ENCODE measurements at places on chromosomes 6 and 20.

DNA sequence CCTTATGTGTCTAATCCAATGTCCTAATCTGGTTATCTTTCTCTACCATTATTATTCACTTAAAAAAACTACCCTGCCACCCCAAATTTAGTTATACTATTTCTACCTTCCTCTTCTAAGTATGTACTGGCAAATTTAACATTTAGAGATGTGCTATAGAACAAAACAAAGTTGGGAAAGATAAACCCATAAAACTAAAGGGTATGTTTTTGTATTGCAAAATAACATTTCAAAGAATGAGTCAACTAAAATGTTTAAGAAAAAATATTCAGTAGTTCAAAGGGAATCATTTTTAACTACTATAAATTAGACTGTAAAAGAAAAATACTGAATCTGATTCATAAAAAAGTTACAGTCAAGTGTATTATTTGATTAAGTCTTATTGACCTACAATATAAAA, 103.0 kb downstream of the LMBRD1 start:
- no peak for DNase-seq

- no peak for DNase-seq
Observed at GRCh38 chr20:5888041-5888440, 62.3 kb downstream of the TRMT6 start.

GRCh38 chr6:157188213-157188612, 135.1 kb downstream of the TMEM242 start:
- DNase-seq, result no peak

- no peak for DNase-seq
Observed at GRCh38 chr6:80522576-80522975, 416.1 kb downstream of the BCKDHB start.

- no peak for DNase-seq
Observed at GRCh38 chr6:79377888-79378348, 143.4 kb upstream of the HMGN3 start.

DNA sequence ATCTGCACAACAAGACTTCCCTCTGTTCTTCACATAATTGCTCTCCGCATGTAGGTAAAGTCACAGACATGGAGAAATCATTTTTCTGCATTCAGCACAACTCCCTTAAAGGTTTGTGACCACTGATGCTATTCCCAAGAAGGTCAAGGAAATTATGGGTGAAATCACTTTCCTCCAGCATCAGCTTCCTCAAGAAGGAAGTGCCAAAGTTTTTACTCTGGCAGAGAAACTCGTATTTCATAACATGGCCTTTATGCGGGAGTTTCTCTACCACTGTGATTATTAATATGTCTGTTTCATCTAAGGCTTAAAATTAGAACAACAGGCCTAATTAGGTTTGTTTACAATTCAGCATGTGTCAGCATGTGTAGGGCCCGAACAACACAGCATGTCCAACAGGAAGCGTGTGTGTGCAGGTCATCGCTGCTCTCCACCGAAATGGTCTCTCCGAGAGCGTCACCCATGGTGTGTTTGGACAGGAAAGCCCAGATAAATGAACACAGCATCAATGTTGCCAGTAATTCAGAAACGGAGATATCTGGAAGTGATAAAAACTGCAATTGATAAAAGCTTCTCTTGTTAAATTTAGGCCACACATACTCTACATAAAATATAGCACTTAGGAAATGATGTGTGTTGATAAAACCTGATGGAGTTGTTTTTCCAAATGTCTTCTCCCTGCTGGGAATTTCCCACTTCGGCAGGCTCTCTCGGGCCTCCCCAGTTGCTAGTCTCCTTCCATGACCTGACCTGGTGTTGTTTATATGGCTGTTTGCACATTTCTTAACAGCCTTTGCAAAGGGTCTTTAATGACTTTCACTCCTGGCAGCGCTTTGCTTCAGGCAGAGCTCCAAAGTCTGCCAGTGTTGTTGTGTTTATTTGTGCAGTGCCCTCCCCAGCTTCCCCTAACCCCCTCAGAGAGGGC, 265.1 kb upstream of the CEP162 start:
- no peak for DNase-seq

DNA sequence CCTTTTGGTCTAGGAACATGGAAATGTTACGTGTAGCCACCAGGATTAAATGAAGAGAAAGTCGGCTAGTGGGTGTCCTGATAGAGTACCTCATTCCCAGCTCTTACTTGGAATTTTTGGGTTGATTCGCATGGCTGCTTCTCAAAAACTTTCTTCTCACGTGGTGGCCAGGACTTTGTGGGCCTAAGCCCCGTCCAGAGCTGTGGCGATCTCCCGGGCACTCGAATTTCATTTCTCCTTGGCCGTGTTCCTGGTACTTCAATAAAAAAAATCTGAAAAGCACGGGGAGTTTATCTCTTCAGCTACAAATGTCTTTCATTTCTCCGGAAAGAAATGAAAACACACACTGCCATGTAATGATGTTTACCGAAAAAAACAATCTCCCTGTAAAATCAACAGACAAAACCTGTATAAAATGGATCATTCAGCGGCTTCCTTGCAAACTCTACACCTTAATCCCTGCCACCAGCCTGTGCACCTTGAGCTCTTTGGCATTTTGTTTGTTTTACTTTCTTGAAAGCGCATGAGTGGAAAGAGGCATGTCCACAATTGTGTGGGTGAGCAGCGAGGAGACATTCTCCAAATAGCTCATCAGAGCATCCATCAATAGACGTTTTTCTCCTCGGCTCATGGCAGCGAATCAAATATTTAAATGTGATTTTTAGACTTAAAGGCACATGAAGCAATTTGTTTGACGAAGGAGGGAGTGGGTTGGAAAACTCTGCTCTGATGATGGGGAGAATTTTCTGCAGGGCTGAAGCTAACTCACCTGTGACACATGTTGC, 173.1 kb downstream of the TFAP2C start:
- no peak for DNase-seq

- DNase-seq, result no peak
Observed at GRCh38 chr6:122116835-122117627, 282.4 kb upstream of the HSF2 start.

- DNase-seq, result peak; percentile 32
Observed at GRCh38 chr20:62030834-62031434, 34.7 kb downstream of the TAF4 start.

GRCh38 chr6:104603108-104603745, 256.5 kb downstream of the HACE1 start:
- DNase-seq, result peak; percentile 57

GRCh38 chr20:12790859-12791258, 217.9 kb upstream of the SPTLC3 start:
- DNase-seq, result no peak

- DNase-seq, result no peak
Observed at GRCh38 chr6:106823732-106824351, 150.7 kb downstream of the CD24 start.

GRCh38 chr6:163500105-163500504, 85.6 kb downstream of the QKI start:
- DNase-seq, result no peak

DNA sequence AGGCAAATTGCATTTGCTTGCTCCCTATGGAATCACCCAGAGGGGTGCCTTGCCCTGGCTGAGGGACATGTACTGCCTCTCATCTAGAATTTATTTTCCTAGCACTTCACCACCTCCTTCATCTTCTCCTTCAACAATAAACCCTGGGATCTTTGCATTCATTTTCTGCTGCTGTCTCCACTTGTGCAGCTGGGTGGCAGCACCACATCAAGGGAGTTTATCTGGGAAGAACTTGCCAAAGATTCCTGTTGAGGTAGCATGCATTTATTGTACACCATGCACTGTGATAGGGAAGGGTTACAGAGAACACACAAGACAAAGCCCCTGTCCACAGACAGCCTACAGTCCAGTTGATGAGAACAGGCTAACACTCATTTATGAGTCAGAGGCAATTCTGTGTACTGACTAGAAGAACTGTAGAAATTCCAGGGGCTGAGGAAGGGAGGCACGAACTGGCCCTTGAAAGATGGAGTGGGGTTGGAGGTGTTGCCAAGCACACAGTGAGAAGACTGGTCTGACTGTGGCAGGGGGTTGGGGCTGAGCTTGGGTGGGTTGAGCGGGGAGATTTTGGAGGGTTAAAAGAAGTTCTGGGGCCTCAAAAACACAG, 17.5 kb downstream of the C20orf173 start:
- no peak for DNase-seq

DNA sequence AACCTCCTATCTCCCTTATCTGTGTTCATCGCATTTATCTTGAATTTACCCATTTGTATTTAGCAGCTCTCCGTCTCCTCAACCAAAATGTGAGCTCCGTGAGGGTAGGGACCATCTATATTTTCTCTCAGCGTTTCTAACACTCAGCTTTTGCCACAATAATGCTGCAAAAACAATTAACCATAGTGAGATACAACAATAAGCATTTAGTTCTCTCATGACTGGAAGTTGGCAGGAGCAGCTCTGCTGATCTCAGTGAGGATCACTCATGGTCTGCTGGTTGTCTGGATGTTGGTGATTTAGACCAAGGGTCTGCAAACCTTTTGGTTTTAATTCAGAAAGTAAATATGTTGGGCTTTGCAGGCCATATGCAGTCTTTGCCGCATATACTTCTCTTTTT, 394.8 kb upstream of the RNF217 start:
- no peak for DNase-seq

DNA sequence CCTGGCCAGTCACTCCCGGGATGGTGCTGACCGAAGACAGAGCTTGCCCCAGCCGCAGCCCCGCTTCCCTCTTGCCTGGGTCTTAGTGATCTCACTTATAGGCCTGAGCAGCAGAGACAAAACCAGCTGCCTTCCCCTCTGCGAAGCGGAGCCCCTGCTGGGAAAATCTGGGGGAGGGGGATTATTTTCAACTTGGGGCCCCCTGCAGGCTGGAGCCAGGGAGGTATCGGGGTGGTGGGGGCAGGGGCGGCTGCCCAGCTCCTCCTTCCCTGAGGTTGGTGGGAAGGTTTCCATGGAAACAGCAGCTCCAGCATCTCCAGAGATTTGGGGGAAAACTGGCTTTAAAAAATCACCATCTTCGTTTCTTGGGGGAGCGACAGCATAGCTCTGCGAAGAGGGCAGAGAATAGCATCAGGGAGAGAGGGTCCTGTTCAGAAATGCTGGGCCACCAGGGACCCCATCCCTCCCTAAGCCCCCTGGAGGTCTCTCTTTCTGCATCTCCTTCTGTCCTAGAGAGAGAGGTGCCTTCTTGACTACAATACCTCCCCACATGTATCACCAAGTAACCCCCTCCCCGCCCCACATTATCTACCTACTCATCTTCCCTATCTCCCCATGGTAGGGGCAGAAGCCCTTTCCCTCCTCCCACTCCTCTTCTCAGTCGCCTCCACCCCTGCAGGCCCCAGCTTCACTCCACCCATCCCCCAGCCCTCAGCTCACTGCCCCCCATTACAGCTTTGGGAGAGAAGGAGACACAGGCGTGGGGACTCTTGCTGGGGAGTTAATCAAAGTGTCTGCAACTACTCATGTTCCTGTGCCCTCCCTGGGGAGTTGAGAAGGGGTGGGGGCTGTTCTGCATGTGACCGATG, 88.4 kb upstream of the CCDC167 start:
- DNase-seq, result no peak

DNA sequence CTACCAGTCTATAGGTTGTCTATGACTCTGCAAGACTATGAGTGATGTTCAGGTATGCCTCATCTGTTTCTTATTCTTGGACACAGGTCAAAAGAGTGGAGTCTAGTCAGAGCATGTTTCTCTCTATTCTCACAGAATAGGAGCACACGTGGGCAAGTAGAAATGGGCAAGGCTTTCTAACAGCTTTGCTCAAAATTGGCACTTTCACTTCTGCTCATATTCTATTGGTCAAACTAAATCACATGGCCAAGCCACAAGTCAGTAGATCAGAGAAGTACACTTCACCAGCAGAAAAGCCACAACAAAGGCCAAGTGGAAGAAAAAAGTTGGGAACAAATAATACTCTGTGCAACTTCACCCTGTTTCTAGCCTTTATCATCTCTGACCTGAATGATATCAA, 354.5 kb upstream of the SYNCRIP start:
- DNase-seq, result no peak

DNA sequence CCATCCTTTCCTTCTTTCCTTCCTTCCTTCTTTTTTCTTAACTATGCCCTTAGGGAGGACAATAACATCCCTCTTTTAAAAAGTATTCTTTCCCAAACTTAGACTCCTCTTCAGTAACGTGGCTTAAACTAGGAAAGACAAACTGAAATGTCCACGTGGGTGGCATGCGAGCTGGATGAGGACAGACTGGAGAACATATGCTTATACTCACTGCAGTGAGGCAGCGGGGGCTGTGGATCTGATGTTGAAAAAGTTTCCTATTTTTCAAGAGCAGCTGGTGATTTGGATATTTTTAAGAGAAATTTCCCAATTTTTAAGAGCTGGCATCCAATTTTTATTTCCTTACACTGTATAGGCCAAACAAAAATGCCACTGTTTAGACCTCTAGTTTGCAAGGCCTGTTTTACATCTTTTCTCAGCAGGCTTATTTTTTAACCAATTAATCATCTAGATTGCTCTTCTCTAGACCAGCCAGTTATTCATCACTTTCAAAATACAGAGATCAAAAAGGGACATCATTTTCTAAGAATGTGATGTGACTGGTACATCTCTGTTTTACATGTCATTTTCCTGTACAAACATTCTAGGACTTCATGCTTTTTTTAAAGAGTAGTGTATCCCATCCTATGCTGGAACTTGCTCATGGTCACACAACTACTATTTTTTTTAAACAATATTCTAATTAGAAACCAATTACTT, 226.5 kb downstream of the BTBD9 start:
- peak; percentile 6 for DNase-seq
